EL (cell line): ENCODE measurements at places on chromosomes 11 and 22.

DNA sequence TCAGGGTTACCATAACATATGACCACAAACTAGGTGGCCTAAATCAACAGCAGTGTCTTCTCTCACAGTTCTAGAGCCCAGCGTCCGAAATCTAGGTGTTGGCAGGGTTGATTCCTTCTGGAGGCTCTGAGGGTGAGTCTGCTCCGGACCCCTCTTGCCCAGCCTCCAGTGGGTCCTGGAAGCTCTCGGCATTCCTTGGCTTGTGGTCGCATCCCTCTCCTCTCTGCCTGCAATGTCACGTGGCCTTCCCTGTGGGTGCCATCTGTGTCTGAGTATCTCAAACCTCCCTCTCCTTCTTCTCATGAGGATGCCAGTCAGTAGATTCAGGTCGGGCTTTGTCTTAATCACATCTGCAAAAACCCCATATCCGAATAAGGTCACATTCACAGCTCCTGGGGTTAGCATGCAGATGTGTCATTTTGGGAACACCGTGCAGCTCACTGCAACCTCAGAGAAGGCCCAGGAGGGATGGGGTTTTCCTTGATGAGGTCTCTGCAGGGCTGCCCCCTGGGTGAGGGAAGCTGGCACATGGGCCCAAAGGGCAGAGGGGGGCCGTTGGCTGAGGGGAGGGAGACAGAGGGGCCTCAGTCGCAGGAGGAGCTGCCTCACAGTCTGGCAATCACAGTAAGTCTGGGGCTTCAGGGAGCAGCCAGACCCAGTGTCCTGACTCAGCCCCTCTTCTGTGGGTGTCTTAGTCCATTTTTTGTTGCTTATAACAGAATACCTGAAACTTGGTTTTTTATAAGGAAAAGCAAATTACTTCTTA lies 41.2 kb downstream of the PARVG start:
- no peak for DNase-seq

- DNase-seq: peak; percentile 67
These were observed 120.1 kb upstream of the SLC5A12 start for GRCh38 chr11:26841818-26842473.

DNA sequence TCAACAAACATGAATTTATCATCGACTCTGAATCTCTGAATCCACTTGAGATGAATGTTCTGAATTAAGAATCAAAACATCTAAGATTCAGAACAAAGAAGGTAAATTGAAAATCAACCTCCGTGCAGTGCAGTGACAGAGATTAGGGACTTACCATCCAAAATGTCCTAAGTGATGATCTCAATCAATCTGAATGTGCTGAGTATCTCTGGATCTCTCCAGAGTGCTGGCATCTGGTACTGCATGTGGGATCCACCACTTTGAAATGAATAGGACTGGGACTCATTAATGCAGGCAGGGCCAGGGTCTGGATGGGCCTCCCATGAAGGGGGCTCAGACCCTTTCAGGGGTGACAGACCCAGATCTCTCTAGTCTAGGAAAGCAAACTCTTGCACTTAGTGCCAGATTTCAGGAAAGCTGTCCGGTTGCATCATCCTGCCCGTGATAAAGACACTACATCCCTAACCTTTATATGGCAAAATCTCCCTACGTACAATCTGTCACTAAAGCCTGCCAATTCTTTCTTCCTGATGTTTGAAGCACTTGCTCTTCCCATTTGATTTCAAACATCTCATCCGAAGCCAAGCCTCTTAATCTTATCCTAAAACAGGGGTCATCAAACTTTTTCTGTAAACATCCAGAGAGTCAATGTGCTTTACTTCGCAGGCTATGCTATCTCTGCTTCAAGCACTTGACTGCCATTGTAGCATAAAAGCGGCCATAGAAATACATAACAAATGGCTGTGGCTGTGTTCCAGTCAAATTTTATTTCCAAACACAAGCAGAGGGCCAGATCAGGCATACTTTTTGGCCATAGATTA lies 263.3 kb downstream of the LARGE1 start:
- DNase-seq: no peak

GRCh38 chr11:1163321-1163910 lies 5.7 kb downstream of the MUC5AC start:
- no peak for DNase-seq

DNA sequence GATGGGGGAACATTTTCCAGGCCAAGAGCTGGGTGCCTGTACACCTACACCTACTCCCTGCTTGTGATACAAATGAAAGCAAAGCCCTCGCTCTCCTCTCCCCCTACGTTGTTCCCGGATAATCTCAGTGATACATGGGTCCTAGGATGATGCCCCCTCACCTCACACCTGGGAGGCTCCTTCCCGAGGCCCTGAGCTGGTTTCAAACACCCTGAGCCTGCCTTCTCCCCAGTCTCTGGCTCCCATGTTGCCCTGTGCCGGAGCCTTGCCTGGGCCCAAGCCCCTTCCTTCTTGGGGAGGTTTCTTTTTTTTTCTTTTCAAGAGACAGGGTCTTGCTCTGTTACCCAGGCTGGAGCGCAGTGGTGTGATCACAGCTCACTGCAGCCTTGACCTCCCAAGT lies 23.3 kb downstream of the TRMU start:
- DNase-seq: no peak

DNA sequence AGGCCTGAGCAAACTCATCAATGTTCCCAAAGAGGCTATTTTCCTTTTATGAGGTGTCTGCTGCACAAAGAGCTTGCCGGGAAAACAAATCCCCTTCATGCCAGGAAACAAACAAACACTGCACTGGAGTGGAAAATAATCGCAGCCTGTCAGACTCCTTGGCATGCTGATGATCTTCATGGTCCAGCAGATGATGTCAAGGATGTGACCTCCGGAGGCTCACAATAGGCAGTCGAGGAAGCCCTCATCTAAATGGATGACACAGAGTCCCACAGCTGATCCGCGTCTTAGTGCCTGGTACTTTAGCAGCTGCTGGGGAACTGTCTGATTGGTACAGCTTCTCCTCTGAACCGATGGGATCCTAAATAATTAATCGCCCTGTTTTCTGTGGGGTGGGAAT lies 187.6 kb downstream of the TENM4 start:
- DNase-seq: no peak

- DNase-seq: no peak
These were observed 18.9 kb downstream of the GDPD5 start for GRCh38 chr11:75506827-75507226.

- peak; percentile 98 for DNase-seq
These were observed 32.2 kb downstream of the C2CD3 start for GRCh38 chr11:74138572-74138971.

- no peak for DNase-seq
These were observed 51.0 kb downstream of the SVIP start for GRCh38 chr11:22778642-22779041.

GRCh38 chr11:3165916-3166267 lies 782 bp upstream of the OSBPL5 start:
- no peak for DNase-seq

DNA sequence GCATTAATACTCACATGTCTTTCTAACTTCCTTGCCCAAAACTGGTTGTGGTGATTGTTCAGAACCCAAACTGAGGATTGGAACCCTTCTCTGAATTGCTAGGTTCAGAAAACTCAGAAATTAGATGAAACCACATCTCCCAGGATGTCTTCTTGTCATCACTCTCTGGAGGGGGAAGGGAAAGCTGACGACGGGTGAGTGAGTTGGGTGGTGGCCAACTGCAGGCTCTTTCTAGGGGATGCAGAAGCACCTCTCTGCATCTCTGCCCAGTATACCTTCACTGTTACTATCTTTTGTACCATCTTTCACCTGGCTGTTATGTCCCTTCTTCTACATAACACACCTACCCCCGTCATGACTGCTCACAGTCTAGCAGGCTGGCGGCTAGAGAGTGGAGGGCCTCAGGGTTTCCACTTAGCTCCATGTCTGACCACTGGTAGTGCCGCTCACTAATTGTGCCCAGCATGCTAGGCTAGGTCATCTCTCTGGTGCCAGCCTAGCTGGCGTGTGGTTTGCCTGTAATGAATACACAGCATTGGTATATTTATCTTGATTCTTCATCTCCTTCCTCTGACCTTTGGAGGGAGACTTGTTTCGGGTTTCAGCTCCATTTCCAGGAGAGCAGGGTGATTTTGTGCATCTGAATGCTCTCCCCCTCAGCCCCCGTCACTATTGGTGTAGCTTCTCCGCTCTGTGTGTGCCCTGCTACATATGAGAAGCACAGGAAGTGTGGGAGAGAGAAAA lies 7.3 kb downstream of the GRAMD1B start:
- DNase-seq: no peak

- DNase-seq: no peak
These were observed 27.0 kb upstream of the YWHAH start for GRCh38 chr22:31917227-31917921.

DNA sequence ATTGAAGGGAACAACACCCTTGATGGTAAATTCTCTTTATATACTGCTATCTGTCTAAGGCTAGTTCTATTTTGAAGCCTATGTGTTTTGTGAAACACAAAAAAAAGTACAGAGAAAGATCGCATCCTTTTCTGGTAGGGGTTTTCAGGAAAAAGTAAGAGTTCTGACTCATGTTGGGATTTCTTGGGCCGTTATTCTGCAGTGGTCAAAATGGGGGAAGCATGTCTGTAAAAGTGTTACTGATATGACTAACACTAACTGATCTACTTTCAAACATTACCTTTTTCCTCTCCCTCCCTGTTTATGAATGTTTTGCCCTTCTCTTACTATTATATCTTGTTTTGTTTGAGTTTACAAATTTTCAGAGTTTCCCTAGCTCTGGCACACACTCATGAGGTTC lies 53.9 kb downstream of the CTNND1 start:
- DNase-seq: no peak

DNA sequence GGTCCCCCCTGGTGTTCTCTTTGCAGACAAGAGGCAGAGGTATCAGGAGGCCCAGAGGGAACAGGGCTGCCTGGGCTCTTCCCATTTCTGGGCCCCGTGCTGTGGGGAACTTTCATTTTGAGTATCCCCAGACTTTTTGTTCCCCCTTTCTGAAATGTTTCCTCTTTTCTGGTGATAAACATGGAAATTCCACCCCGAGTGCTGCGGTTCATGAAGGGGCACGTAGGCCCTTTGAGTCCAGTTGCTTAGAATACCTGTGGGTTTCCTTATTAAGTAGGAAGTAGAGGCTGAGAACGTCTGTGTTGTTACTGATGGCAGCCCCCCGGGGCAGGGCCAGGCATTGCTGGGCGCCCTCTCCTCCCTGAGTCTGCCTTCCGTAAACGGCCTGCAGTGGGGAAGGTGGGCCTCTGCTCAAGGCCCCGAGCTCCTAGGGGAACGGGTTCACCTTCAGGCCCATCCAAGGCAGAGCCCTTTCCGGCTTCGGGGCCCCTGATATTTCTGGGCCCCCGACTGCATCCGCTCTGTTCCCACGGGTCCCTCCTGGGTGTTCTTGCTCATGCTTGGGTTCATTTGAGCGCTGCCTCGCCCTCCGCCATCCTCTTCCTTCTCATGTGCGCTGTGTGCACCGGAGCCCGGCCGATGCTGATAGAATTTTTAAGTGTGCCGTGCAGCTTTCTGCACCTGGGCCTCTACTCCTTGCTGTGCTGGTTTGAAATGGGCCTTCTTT lies 12.0 kb downstream of the TBC1D22A start:
- no peak for DNase-seq

DNA sequence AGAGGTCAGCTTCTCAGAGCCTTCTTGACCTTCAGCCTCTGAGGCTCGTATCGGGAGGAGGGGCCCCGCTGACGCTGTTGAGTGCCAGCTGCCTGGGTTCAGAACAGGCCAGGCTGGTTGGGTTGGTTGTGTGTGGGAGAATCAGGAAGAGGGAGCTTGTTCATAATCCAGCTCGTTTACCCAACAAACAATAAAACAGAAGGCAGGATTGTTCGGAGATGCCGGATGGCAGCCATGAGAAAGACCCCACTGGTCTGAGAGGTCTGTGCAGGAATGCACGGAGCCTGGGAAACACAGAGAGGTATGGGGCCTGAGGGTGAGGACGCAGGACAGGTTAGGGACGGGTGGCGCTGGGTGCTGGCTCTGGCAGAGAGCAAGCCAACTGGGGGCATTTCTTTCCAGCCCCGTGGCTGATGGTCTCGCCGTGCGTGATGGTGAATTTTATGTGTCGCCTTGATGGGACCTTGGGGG lies 31.6 kb upstream of the SHANK2 start:
- no peak for DNase-seq

DNA sequence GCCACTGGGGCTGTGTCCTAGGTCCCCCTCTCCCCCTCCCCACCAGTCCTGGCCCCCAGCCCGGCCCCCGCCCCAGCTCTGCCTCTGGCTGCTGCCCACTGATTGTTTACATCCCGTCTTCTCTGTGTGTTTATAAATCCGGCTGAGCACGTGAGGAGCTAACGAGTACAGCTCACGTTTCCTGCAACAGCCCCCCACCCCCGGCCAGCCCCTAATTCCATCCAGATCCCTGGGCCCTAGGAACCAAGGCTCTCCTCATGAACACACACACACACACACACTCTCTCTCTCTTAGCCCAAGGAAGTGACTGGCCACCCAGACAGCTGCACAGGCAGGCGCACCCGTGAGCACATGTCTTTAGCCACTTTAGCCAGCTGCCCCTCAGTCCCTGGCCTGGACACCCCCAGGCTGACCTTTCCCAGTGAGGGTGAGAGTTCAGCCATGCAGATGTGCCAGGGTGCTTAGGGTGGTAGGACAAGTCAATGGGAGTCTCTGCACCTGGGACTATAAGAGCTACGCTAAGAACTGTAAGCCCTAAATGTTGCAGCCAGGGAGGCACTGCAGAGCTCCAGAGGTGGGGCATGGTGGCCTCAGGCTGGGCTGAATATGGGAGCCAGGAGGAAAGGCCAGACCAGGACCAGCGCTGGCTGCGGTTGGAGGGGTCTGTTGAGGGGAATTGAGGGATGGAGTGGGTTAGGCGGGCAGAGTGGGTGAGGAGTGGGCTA lies 2.9 kb downstream of the CLCF1 start:
- DNase-seq: peak; percentile 43

DNA sequence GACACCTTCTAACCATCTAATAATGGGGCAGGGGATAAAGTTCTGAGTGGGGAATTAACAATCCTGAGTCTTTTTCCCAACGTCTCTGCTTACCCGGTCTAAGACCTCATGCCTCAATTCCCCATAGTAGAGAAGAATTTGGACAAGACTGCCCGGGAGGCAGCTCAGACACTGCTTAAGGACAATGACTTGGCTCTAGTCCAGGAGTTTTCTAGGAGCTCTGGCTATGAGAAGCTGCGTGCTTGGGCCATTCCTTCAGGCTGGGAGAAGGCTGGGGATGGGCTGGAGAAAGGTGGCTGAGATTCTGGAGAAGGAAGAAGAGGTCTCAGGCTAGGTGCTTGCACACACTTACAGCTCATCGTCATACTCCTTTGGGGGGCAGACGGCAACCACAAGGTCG lies 19.8 kb upstream of the ABCC8 start:
- no peak for DNase-seq
